ENCODE measurements at places on chromosomes 16 and 17.

DNA sequence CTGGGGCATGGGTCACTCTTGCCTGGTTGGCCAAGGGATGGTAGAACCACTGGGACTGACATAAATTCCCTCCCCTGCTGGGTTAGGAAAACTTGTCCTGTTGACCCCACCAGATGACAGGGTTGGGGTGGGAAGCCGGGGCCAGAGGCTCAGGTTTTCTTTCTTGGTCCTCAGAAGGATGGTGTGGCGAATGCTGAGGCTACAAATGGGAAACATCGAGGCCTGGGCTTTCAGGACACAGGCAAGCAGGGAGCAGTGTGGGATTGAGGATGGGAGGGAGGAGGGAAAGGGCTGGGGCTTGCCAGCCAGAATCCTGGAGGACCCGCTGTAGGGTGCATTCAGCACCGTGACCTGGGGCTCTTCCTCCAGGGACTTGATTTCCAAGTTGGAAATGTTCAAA lies 14.5 kb upstream of the PLEKHG4 start:
- DNase-seq, result no peak

DNA sequence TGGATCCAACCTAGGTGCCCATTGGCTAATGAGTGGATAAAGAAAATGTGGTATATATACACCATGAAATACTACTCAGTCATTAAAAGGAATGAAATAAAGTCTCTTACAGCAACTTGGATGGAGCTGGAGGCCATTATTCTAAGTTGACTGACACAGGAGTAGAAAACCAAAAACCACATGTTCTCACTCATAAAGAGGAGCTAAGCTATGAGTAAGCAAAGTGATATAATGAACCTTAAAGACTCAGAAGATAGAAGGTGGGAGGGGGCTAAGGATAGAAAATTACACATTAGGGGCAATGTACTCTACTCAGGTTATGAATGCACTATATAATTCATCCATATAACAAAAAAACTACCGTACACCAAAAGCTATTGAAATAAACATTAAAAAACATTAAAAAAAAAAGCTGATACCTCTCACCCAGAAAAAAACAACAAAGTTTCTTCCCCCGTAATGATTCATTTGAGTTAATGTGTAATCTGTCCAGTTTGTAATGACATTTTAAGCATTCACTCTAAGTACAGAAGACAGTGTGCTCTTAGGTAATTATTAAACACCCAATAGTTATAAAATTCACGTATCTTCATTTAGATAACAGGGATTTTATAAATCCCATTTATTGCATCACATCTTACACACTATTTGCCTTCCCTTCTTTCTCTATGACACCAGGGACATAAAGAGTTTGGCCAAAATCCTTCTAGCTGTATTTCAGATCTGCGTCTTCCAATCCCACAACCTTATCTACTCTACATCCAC lies 941.5 kb downstream of the CDH11 start:
- DNase-seq, result no peak

DNA sequence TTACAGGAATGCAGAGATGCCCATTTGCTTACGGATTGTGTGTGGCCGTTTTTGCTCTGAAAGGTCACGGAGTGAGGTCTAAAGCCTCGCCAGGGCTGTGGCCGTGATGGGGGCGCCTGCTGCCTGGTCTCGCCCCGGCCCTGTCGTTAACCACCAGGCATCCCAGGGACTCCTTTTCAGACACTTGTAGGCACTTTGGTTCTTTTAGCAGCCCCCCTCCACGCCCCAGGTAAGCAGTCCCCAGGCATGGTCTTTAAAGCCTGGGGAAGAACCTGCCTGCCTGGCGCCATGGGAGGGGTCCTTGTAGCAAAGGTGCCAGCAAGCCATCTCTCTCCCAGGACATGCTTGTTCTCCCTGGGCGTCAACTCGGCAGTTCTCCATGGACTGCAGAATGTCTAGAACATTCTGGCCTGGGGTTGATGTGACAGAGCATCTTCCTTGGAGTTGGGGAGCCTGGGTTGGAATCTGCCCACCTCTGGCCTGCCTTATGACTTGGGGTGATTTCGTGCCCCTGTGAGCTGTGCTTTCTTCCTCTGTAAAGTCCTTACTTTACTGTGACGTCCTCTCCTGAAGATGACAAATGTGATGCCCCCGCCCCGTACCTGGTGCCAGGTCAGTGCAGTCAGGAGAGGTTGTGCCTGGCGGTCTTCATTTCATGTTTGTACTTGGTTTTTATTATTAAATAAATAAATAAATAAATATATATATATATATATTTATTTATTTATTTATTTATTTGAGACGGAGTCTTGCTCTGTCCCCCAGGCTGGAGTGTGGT lies 5.4 kb downstream of the KCTD5 start:
- DNase-seq, result no peak

- no peak for DNase-seq
Observed at GRCh38 chr17:489758-490329, 137.2 kb upstream of the RPH3AL start.

GRCh38 chr16:4987580-4988374 lies 29.6 kb downstream of the SEC14L5 start:
- no peak for DNase-seq

- peak; percentile 37 for DNase-seq
Observed at GRCh38 chr16:21650521-21650920, 1.9 kb downstream of the IGSF6 start.

GRCh38 chr17:36128411-36128978 lies 24.9 kb downstream of the CCL4 start:
- DNase-seq, result no peak

DNA sequence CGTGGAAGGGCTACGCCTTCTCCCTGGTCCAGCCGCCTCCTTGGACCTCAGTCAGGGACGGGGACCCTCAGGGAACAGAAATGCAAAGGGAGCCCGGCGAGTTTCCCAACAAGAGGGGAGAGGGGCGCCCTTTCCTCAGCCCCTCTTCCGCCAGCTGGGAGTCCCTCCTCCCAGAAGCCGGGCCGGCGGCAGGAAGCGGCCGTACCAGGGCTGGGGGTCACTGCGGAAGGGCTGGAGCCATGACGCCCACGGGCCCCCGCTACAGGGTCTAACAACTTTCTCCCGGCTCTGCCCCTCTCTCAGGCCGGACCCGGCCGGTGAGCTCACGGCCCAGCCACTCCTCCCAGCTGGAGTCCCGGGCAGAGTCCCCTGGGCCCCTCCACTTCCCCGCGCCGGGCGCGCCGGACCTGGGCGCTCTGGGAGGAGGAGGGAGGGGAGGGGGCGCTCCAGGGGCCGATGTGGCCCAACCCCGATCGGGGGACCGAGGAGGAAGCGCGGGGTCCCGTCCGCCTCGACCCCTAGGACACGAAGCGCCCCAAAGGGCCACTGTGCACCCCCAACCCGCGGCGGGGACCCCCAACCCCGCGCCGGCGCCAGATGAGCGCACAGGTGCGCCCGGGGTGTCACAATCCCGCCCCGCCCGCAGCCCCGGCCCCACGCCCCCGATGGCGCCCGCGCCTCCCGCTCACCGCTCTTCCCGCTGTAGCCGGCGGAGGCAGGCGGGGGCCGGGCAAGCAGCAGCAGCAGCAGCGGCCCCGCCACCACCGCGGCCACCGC lies 578 bp downstream of the PGAP6 start:
- DNase-seq, result no peak

DNA sequence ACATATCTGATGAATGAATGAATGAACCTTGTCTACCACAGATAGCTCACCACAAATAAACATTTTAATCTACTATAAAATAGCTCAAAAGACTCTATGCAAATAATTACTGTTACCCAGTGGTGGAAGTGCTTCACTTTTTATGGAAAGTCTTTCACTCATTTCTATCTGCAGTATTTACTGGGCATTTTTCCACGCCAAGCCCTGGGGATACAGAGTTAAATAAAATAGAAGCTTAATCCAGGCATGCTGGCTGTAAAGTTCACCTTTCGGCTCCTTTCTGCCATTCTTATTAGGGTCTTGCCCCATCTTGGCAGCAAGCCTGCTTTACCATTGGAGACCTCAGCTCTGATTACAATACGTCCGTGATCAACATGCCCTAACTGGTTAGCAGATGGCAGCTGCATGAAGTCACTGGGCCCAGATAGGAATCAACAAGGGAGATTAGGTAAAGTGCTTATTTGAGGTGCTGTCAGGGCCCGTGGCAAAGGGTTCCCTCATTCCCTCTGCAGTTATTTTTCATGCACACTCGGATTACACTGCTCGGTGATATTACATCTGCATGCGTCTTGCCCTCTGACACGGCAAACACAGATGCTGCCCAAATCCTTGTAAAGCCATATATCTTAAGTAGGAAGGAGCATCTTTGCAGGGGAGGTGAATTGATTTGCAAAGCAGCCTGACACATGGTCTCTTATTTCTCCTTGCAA lies 648.9 kb downstream of the WWOX start:
- peak; percentile 92 for DNase-seq

- DNase-seq, result no peak
Observed at GRCh38 chr17:3915995-3916696, at the start of gene P2RX1. TSS of gene P2RX1 (minus strand) at chr17:3916465. CDS start at chr17:3916225, 240 bp downstream.

- DNase-seq, result no peak
Observed at GRCh38 chr17:78418326-78419026, 40.0 kb downstream of the PGS1 start.

DNA sequence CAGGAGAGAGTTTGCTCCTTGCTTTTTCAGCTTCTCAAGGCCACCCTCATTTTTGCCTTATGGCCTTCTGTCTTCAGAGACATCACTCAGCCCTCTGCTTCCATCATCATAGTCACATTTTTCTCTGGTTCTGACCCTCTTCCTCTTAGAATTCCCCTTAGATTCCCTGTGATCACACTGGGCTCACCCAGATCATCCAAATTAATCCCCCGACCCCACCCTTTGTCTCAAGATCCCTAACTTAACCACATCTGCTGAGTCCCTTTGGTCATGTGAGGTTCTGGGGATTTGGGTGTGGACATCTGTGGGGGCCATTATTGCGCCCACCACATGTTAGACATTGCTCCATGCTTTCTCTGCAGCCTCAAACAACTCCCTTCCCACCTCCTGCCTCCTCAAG lies 323.4 kb downstream of the CPPED1 start:
- no peak for DNase-seq

- DNase-seq, result no peak
Observed at GRCh38 chr17:29094101-29094708, 51.3 kb downstream of the PIPOX start.

GRCh38 chr17:8954339-8954738 lies 11.2 kb downstream of the PIK3R5 start:
- no peak for DNase-seq

GRCh38 chr16:88456356-88457292 lies 3.5 kb downstream of the ZFPM1 start:
- peak; percentile 7 for DNase-seq

- no peak for DNase-seq
Observed at GRCh38 chr16:17526956-17527937, 56.5 kb upstream of the XYLT1 start.

- DNase-seq, result no peak
Observed at GRCh38 chr16:80258407-80258806, 282.4 kb upstream of the DYNLRB2 start.

- DNase-seq, result peak; percentile 52
Observed at GRCh38 chr17:75155191-75155601, 884 bp upstream of the JPT1 start.

GRCh38 chr17:57366558-57367351 lies 110.4 kb downstream of the MSI2 start:
- DNase-seq, result no peak

DNA sequence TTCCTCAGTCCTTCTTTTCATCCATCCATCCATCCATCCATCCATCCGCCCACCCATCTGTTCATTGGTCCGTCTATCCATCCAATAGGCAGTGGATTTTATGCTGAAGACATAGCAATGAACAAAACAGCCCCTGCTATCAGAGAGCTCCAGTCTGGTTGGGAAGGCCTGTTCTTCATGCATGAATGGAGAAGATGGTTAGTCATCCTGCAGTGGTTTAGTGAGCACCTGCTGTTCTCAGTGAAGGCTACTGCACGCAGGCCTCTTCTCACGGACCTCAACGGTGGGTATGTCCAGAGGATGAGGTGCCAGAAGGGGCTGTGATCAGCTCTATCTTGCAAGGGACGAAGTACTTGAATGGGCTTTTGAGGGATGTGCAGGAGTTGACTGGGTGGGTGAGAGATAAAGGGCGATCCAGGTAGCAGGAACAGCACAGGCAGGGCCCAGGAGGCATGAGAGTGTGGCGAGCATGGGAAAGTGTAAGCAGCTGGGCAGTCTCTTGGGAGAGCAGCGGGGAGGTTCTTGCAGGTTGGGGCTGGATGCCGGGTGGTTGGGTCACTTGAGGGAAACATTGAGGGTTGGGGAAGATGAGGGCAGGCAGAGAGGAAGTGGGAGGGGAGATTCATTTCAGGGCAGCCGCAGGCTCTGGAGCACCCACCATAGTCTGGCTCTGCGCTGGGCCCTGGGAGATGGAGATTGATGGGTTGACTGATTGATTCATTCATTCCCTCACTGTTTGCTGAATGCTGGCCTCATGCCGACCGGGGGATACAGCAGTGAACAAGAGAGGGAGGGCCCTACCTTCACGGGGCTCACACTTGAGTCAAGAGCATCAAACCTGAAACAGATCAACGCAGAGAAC lies 115.0 kb upstream of the CIBAR2 start:
- DNase-seq, result no peak

DNA sequence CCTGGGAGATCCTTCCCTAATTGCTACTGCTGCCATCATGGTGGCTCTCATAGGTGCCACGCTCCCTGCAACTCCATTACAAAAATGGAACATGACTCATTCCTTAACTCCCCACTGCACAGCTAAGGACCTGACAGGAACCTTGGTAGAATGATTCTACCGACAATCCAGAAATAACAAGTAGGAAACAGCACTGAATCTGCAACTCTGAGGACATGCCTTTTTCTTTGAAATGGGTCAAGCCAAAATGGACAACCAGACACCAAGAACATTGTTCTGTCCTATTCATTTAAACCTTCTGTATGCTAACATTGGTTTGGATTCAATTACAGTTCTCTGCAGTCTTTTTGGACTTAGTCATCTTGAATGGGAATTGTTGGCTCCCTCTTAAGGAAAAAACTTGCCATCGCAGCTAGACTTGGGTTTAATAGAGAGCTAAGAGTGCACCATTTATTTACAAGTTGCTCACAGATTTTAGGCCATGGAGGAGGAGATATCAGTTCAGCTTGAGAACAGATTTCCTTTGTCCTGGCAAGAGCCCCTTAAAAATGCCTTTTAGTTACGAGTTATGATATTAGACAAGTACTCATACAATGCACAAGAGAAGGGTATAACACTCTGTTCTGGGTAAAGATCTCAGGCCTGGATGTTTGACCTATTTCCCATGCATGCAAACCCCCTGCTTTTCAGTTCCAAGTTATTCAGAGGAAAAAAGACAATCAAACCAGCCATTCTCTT lies 20.9 kb upstream of the NSRP1 start:
- peak; percentile 83 for DNase-seq

All from bronchial epithelial cell (primary cell).